ENCODE measurements at places on chromosomes 2 and 18.
A peak's percentile ranks its signal among the peaks of the same experiment; 100 is the strongest.

- H3K36me3 ChIP-seq = no peaks in the 10 kb centered on the region
- DNase-seq = no peak
- H3K4me3 ChIP-seq = no peak overlapping the region
- H3K27ac ChIP-seq = no peak overlapping the region
- no peaks in the 10 kb centered on the region for H3K4me1 ChIP-seq
Observed at GRCh38 chr2:224951723-224952481, 90.4 kb downstream of the DOCK10 start.

DNA sequence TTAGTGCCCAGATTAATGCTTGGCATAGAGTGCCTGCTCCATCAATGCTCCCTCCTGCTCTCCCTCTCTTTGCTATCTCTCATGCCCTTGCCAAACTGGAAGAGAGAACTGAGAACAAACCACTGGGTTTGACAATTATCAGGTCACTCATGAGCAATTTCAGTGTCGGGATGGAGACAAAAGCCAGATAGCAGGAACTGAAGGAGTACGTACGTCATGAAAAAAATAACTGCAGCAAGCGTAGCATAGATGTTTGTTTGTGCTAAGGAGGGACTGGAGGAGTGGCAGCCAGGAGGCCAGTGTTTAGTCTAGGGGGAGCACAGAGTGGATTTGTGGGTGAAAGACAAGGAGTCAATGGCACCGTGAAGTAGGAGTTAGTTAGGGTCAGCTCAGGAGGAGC is 113.3 kb downstream of the POLE4 start:
- no peaks in the 10 kb centered on the region for H3K36me3 ChIP-seq
- DNase-seq = no peak
- no peaks in the 10 kb centered on the region for H3K4me1 ChIP-seq
- no peaks in the 10 kb centered on the region for H3K27me3 ChIP-seq

GRCh38 chr18:63479826-63480225 is 3.1 kb downstream of the SERPINB5 start:
- H3K27ac ChIP-seq = no peak overlapping the region
- no peak for DNase-seq
- H3K4me1 ChIP-seq = peaks cover 2% of the 10 kb centered on the region
- H3K36me3 ChIP-seq = no peaks in the 10 kb centered on the region

GRCh38 chr2:48283586-48284269 is 246.2 kb upstream of the STON1 start:
- no peak overlapping the region for H3K4me3 ChIP-seq
- no peaks in the 10 kb centered on the region for H3K36me3 ChIP-seq
- no peak for DNase-seq

DNA sequence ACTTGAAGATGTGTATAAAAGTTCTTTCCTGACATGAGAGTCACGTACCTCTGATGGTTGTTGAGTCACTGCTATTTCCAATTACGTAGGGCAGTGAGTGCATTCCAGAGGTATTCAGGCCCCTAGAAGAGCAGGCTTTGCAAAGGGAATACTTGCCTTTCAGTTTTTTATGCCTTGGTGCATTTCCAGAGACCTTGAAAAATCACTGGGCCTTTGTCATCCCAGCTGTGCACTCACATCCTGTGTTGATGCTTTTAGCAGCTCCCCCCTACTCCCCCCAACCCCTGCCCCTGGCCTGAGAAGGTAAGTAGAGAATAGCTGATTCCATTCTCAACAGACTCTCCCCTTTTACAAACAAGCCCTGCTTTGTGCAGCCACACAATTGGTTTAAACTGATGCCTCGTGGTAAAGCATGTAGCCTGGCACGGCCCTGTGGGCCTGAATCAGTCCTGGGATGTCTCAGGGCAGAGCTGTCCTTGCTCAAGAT is 174.2 kb downstream of the PRPF40A start:
- peak overlapping the region; percentile 1 for H3K27ac ChIP-seq
- DNase-seq = peak; percentile 50
- H3K4me1 ChIP-seq = no peaks in the 10 kb centered on the region
- H3K4me3 ChIP-seq = no peak overlapping the region
- H3K36me3 ChIP-seq = peaks cover 16% of the 10 kb centered on the region

DNA sequence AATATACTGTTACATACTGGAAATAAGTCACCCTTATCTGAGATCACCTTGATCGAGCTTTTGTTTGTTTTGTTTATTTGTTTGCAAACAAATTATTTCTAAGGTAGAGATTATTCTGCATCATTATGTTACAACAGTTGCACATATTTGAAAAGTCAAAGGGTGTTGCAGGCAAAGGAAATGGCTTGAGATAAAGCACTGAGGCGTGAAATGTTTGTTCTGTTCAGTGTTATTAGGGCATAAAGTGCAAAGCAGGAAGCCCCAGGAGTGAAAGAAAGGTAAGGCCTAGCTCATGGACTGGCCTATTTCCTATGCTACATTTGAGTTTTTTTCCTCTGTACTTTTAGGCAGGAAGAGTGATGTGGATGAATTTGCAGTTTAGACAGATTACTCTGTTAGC is 1815.6 kb upstream of the LRRTM1 start:
- H3K27me3 ChIP-seq = no peaks in the 10 kb centered on the region
- DNase-seq = no peak
- no peak overlapping the region for H3K27ac ChIP-seq
- no peaks in the 10 kb centered on the region for H3K36me3 ChIP-seq

DNA sequence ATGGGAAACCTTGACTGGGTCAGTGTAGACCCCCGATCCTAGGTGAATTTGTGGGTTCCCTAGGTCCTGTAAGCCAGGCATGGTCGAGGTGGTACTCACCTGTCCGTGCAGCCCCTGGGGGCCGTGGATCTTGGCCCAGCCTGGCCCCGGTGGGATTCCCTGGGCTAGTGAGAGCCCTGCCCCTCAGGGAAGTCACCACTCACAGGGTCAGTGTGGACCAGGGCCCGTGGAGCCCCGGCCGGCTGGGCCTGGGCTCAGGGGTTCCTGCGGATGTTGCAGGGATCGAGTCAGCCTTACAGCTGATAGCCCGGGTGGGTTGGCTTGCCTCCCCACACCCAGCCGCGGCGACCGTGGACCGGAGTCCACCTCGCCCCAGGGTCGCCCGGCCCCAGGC is 528 bp downstream of the ATG9A start:
- peaks cover 2% of the 10 kb centered on the region for H3K4me1 ChIP-seq
- H3K36me3 ChIP-seq = peaks cover 48% of the 10 kb centered on the region
- H3K27me3 ChIP-seq = no peaks in the 10 kb centered on the region
- peak overlapping the region; percentile 81 for H3K27ac ChIP-seq

GRCh38 chr2:114368705-114369104 is 73.7 kb upstream of the DPP10 start:
- no peaks in the 10 kb centered on the region for H3K36me3 ChIP-seq
- no peaks in the 10 kb centered on the region for H3K4me1 ChIP-seq
- H3K4me3 ChIP-seq = no peak overlapping the region
- no peak overlapping the region for H3K27ac ChIP-seq
- H3K27me3 ChIP-seq = no peaks in the 10 kb centered on the region

DNA sequence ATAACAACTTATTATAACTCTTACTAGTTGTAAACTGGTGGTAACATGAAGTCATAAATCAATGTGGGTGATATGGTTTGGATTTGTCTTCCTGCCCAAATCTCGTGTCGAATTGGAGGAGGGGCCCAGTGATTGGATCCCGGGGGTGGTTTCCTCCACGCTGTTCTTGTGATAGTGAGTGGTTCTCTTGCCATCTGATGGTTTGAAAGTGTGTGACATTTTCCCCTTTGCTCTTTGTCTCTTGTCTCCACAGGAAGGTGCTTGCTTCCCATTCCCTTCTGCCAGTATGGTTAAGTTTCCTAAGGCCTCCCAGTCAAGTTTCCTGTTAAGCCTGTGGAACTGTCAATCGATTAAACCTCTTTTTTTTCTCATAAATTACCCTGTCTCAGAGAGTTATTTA is 321.6 kb downstream of the DSEL start:
- H3K27me3 ChIP-seq = no peaks in the 10 kb centered on the region
- DNase-seq = peak; percentile 63
- no peak overlapping the region for H3K27ac ChIP-seq
- no peaks in the 10 kb centered on the region for H3K4me1 ChIP-seq
- no peak overlapping the region for H3K4me3 ChIP-seq

- H3K27ac ChIP-seq = peak overlapping the region; percentile 76
- H3K4me1 ChIP-seq = peaks cover 10% of the 10 kb centered on the region
- H3K27me3 ChIP-seq = no peaks in the 10 kb centered on the region
- peak overlapping the region; percentile 99 for H3K4me3 ChIP-seq
Observed at GRCh38 chr2:68253219-68254068, 1.1 kb upstream of the PPP3R1 start.

DNA sequence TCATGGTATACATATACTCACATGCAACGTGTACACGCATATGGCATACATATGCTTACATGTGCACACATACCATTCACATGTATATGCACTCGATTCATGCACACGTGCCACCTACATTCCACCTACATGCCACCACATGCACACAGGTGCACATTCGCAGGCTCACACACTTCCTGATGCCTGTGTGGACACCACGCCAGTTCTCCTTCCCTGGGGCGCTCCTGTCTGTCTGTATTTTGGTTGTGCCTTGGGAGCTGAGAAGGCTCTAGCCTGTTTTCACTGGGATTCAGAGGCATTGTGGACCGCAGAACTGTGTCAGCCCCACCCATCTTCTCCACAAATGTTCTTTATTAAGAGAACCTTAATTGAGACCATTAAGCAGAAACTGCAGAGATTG is 96.6 kb upstream of the CTDP1 start:
- H3K4me1 ChIP-seq = no peaks in the 10 kb centered on the region
- no peak overlapping the region for H3K4me3 ChIP-seq
- H3K36me3 ChIP-seq = no peaks in the 10 kb centered on the region
- H3K27me3 ChIP-seq = no peaks in the 10 kb centered on the region

DNA sequence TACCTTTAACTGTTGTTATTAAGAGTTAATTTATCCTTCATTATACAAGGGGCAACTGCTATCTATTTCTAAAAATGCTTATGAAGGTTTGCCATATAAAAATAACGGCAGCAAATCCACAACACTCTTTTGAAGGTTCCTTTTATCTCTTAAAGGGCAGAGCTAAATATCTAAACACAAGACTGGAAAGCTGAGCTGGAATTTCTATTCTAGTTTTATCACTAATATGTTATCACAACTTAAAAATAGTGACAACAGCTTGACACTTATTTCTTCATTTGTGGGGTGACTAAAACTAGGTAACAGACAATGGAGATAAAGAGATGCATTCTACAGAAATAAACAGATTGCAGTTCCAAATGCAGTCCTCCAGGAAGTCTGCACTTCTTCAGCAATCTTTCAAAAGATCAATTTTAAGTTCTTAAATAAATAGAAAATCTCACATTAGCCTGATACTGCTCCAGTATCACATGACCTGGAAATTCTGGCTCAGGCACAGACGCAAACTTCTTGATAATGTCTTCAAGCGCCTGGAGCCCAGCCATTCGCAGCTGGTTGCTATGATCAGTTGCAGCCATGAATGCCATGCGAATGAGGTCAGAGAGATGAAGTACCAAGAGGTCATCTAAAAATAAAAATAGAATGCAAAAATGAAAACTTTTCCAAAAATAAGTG is 54.0 kb upstream of the STRN start:
- no peaks in the 10 kb centered on the region for H3K4me1 ChIP-seq
- no peak for DNase-seq
- H3K27me3 ChIP-seq = no peaks in the 10 kb centered on the region
- H3K27ac ChIP-seq = no peak overlapping the region

GRCh38 chr2:8794923-8795825 is 42.2 kb downstream of the KIDINS220 start:
- no peak overlapping the region for H3K4me3 ChIP-seq
- no peak for DNase-seq
- no peak overlapping the region for H3K27ac ChIP-seq
- H3K27me3 ChIP-seq = no peaks in the 10 kb centered on the region

GRCh38 chr2:240622060-240622411 is 3.2 kb upstream of the GPR35 start:
- peak; percentile 22 for DNase-seq
- no peak overlapping the region for H3K4me3 ChIP-seq
- no peaks in the 10 kb centered on the region for H3K27me3 ChIP-seq
- H3K27ac ChIP-seq = no peak overlapping the region
- no peaks in the 10 kb centered on the region for H3K36me3 ChIP-seq
- no peaks in the 10 kb centered on the region for H3K4me1 ChIP-seq

- no peaks in the 10 kb centered on the region for H3K27me3 ChIP-seq
- DNase-seq = no peak
- H3K36me3 ChIP-seq = peaks cover 85% of the 10 kb centered on the region
Observed at GRCh38 chr2:178933493-178933892, 116.4 kb downstream of the CCDC141 start.

- no peak for DNase-seq
- H3K4me3 ChIP-seq = no peak overlapping the region
- no peaks in the 10 kb centered on the region for H3K36me3 ChIP-seq
- H3K27me3 ChIP-seq = no peaks in the 10 kb centered on the region
- H3K27ac ChIP-seq = no peak overlapping the region
- H3K4me1 ChIP-seq = no peaks in the 10 kb centered on the region
Observed at GRCh38 chr2:135615404-135615803, 84.1 kb downstream of the R3HDM1 start.

DNA sequence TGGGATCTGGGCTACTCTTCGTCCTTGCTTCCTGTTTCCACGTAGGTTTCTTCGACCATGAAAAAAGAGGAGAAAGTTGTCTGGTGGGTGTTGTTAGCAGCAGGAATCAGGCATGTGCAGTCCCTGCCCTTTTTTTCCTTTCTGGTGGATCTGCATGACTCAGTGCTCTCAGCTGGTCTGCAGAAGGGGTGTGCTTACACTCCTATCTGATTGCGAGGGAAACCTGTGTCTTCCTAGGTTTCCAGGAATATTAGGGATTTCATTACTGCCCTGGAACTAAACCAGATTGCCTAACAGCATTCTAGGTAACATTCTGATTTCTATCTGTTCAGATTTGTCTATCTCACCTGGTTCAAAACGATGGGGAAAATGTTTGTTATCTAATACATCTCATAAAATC is 174.3 kb downstream of the CCDC102B start:
- H3K4me3 ChIP-seq = no peak overlapping the region
- H3K27me3 ChIP-seq = no peaks in the 10 kb centered on the region
- H3K36me3 ChIP-seq = no peaks in the 10 kb centered on the region
- no peak for DNase-seq
- H3K27ac ChIP-seq = no peak overlapping the region

- DNase-seq = no peak
- H3K4me1 ChIP-seq = peaks cover 12% of the 10 kb centered on the region
- H3K36me3 ChIP-seq = no peaks in the 10 kb centered on the region
- H3K4me3 ChIP-seq = no peak within 1 kb of the TSS
Observed at GRCh38 chr2:27275211-27276150, at the start of gene DNAJC5G. Gene DNAJC5G, plus strand, starts transcription at chr2:27275433. Its CDS starts 1,296 bp downstream, at chr2:27276729.

- no peak overlapping the region for H3K27ac ChIP-seq
- no peaks in the 10 kb centered on the region for H3K36me3 ChIP-seq
- H3K27me3 ChIP-seq = no peaks in the 10 kb centered on the region
- H3K4me1 ChIP-seq = peaks cover 16% of the 10 kb centered on the region
- H3K4me3 ChIP-seq = no peak overlapping the region
- DNase-seq = no peak
Observed at GRCh38 chr2:85706599-85707296, 12.6 kb downstream of the GNLY start.

DNA sequence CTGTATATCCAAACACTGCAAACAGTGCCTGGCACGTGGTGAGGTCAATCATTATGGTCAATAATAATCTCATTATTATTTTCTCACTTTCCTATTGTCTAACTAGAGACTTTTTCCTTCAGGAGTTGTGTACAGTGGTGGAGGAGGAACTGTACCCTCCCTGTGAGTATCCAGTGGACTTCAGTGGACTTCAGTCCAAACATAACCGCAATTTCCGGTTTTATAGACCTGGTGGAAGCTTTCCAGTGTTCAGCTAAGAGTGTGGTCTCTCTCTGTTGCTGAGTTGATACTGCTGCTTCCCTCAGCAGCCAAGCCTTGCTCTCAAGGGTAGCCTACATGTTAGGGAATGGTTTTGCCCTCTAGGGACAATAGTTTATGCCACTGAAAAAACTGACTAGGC is 447.1 kb downstream of the TMEM182 start:
- no peaks in the 10 kb centered on the region for H3K4me1 ChIP-seq
- no peak overlapping the region for H3K27ac ChIP-seq
- H3K27me3 ChIP-seq = no peaks in the 10 kb centered on the region

Data from endodermal cell (in vitro differentiated cells).